ENCODE measurements at places on chromosomes 5 and 9. TPM values are rescaled to one million over a fixed set of nuclear protein-coding genes. Genes with fewer than 3 reads are reported as not detected.

DNA sequence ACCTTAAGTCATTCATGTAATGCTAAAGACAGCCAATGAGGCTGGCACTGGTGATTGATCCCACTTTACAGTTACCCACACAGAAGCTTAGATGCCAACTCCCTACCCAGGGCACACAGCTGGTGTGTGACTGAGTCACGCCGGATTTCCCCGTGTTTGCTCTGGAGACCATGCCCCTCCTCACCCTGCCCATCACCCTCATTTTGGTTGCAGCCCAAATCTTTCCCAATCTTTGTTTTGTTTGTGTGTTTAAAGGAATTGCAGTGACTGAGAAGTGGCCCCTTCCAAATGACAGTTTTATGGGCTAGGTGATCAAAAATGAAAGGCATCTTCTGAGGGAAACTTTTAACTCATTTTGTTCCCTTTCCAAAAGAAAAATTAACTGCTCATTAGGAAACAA, 10.9 kb downstream of the FBXL7 start:
- DNase-seq = no peak

DNA sequence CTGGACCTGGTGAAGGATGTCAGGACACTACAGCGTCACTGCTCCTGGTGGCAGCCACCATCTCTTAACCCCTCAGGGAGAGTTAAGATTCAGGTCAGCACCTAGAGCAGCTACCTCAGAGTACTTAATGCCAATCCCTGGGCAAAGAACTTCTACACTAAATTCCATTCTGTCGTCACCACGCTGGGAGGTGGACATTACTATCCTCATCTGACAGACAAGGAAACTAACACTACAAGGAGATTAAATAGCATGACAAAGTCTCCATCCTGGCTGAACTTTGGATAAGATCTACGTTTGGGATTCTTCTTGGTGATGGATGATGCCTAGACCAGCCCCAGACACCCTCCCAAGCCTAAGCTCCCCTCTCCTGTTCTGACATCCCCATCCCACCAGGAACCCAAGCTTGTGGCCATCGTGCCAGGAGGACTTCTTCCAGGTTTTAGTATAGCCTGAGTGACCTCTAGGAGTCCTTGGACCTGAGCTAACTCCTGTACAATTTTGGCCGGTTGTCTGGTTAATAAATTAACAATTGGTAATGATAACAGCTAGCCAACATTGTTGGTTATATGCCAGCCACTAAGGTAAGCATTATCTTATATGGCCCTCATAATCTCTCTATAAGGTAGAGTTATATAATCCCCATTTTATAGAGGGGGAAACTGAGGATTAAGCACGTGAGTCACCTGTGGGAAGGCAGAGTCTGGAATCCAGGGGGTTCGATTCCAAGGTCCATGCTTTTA, 54.8 kb downstream of the C5orf15 start:
- DNase-seq = no peak

DNA sequence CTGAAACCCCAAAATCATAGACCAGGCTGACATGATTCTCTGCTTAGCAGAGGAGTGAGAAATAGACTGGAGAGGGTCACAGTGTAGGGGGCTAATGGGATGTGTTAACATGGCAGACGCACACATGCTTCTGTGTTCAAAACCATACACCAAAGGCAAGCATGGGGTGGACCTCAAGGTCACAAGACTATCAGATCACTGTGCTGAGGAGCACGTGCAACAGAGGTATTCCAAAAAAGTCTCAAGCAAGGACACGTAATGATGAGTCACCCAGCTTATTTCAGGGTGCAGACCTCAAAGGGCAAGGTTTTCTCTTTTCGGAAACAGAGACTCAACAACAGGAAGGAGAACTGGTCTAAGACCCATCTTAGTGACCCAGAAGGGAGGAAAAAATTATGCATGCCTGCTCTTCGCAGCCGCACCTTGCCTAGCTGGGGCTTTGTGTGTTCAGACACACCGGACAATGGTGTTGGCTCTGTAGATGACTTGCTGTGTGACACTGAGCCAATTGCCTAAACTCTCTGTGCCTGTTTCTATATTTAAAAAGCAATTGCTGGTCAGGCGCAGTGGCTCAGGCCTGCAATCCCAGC, 20.3 kb downstream of the WHRN start:
- peak; percentile 27 for DNase-seq

GRCh38 chr9:77424993-77425392, 223.1 kb downstream of the GNA14 start:
- no peak for DNase-seq

DNA sequence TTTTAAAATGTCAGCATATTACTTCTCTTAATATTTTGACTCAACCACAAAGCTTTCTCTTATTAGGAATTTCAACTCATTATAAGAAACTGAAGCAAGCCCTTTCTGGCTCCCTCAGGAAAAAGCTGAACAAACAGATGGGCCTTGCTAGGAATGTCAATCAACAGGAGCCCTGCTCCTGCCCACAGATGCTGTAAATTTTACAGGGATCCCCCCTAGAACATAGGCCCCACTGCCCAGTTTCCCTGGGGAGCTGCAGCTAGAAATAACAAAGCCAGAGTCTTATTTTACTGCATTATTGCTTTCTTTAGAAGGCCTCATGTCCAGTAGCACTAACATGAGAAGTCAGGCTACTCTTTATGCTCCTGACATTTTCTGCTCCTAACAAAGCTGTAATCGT, 103.8 kb downstream of the PCSK1 start:
- DNase-seq = no peak

NPR3 gene
- 0.05 TPM for total RNA-seq

PCDHB7 gene
- not detected for total RNA-seq

RANBP3L gene
- not detected for total RNA-seq

FOXD4L3 gene
- total RNA-seq = not detected

LHX3 gene
- not detected for total RNA-seq

AIF1L gene
- 0.13 TPM for total RNA-seq

ATP6V0E1 gene
- 209 TPM for total RNA-seq

IL12B gene
- not detected for total RNA-seq
